AG08395 (cell line): ENCODE measurements at places on chromosomes 7 and 10.

DNA sequence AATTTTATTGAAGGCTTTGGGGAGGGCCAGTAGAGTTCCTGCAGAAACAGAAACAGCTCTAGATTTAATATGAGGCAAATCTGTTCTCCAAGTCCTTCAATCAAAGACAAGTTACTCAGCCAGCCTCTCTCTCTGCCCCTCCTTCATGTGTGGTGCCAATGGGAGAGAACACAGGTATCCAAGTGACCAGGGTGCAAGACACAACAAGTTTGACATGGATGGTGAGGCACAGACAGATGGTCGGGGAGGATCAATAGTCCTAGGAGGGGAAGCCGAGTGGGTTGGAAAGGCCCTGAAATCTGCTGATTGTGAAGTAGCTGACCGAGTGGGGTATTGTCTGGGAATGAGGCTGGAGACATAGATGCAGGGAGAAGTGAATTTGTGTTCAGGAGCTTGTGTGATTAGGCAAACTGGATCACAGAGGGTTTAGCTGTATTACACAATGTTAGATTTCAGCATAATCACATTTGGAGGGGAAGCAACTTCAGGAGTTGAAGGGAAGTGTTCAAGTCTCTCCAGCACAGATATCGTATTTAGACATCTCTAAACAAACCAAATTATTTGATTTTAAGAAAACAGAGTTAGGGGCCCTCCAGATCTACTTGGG lies 1.5 kb downstream of the GIMAP1 start:
- DNase-seq, result no peak

GRCh38 chr10:34739915-34740314 lies 75.2 kb downstream of the PARD3 start:
- peak; percentile 64 for DNase-seq

- no peak for DNase-seq
Measured at GRCh38 chr10:72014197-72014596, 50.0 kb downstream of the CHST3 start.

- peak; percentile 64 for DNase-seq
Measured at GRCh38 chr10:3987143-3987974, 202.3 kb upstream of the KLF6 start.

GRCh38 chr10:28661035-28661434 lies 16.3 kb upstream of the BAMBI start:
- peak; percentile 94 for DNase-seq

GRCh38 chr10:70060389-70060788 lies 7.7 kb downstream of the MACROH2A2 start:
- DNase-seq, result no peak

DNA sequence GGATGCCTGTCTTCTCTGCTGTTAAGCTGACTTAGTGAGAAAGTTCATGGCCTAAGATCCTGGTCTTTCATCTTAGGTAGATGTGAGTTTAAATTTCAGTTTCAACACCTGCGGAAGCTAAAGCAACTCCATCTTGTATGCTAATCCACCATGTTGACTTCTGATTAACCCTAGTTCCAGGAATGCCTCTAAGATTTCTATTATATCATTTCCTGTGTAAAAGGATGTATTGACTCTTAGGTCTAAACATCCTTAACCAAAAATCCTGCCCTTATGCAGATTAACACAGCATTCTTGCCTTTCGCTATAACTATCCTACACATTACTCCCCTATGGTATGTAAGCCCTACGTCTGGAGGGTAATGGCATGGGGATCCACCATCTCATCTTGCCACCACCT lies 94.4 kb upstream of the CCDC6 start:
- no peak for DNase-seq

DNA sequence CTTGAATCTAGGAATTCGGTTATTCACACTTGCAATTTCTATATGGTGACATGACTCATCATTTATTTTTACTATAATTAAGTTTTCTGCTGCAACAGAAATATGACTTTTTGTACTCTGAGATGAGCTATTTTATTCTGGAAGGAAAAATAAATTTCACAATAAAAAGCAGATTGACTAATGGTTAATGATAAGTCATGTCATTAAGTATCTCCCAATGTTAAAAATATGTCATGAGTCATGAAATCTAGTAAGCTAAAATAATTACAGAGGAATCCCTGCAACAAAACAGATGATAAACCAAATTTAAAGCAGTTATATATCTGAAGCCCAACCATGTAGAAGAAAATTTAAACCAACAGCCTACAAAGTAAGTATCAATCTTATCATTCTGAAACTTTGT lies 149.2 kb downstream of the CACNA2D1 start:
- peak; percentile 34 for DNase-seq

DNA sequence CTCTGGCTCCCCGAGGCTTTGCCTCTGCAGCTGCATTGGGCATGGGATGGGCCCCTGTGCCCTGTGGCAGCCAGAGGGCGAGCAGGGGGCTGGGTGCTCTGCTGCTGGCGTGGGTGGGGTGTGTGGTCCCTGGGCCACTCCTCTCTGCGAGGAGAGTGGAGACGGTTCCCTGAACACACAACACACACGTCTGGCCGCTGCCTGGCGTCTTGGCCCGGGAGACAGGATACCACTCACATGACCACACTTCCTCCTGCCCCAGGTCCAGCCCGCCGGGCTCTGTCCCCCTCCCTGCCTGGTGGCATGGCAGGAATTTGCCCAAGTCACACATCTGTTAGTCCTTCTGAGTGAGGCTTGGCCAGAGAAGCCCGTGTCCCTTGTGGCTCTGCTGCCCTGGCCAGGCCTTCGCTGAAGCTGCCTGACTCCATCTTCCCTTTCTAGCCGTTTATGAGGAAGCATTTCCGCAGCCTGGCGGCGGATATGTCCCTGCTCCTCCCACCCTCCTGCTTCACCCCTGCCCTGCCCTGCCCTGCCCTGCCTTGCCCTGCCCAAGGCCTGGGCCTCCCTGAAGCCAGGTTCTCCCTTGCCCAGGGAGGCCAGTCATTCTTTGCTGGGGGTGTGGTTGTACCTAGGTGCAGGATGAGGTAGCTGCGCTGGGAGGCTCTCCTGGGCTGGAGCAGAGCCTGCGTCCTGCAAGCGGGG lies 3.0 kb downstream of the BRI3 start:
- DNase-seq, result peak; percentile 89

GRCh38 chr10:15027741-15028140 lies 16.0 kb upstream of the OLAH start:
- DNase-seq, result no peak

DNA sequence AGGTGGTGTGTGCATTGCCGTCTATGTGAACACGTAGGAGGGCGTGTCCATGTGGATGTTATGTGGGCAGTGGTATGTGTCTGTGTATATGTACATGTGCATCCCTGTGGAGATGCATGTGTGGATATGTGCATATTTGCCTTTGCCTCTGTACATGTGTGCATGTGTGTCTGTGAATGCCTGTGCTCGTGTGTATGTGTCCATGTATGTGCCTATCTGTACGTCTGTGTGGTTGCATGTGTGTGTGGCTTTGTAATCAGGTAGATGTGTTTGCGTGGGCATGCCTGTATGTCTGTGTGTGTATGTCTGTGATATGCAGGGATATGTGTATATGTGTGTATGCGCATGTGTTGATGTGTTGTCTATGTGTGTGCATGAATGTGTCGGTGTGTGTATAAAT lies 19.7 kb downstream of the ADCY1 start:
- DNase-seq, result no peak
